ENCODE measurements at places on chromosomes 4 and X.

DNA sequence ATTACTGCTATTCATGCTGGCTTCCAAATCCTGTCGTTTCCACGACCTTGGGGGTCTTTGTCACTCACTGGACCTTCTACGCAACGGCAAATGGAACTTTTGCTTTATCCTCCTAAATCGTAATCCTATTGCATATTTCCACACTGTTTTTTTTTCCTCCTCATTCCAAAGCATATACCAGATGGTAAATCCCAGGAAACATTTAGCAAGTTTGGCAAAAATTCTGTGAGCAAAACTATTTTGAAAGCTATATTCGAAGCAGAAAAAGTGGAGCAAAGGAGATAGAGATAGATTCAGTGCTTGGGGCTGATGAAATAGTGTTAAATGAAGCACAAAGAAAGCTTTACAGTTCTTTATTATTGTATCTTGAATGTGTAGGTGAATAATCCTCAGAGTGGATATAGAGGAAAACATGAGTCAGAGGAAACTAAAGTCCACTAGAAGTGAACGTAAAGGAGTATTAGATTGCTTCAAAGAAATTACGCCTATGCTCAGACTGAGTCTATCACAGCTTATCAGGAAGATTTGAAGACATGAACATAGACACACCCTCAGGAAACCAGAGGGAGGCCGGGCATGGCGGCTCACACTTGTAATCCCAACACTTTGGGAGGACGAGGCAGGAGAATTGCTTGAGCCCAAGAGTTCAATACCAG, 50.2 kb upstream of the FAM9A start:
- no peak for DNase-seq

DNA sequence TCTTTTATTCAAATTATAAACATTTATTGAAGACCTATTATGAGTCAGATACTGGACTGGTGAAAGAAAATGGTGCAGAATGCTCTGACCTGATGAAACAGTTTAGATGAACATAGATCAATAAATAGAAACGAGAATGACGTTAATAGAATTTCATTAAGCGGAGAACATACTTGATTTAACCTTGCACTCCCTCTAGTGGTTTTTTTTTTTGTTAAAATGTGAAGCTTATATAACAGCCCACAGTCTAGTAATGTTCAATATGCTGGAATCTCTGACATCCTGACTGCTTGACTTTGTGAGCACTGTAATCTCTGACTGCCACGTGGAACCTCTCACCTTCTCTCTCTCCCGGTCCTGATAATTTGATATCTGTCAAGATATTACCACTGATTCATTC, 32.3 kb downstream of the HDAC8 start:
- peak; percentile 0 for DNase-seq

DNA sequence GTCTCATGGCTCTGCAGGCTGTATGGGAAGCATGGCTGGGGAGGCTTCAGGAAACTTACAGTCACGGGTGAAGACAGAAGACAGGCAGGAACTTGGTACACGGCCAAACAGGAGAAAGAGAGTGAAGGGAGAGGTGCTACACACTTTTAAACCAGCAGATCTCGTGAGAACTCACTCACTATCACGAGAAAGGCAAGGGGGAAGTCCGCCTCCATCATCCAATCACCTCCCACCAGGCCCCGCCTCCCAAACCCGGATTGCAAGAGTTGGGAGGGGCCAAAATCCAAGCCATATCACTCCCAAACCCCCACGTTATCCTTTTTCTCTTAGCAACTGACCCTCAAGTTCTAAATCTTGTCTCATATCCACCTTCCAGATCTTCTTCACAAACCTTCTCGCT, 1710.5 kb upstream of the TENM3 start:
- no peak for DNase-seq

- no peak for DNase-seq
These were observed 49.5 kb downstream of the HS6ST2 start for GRCh38 chrX:132908891-132909290.

DNA sequence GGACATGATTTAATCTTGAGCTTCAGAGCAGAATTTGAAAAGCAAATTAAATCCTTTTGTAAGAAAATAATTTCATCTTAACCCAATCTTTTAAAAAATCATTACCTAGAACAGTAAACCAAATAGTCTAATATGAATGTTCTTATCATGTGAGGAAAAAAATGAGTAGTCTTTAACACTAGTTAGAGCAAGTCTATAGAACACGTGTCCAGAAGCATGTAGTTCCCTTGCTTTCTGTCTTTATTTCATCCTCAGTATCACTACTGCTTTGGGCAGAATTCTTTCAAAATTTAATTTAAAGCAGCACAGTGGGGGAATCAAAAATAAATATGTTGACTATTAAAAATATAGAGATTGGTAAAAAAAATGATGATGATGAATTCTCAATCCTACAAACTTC, 2.1 kb downstream of the RBM47 start:
- no peak for DNase-seq

DNA sequence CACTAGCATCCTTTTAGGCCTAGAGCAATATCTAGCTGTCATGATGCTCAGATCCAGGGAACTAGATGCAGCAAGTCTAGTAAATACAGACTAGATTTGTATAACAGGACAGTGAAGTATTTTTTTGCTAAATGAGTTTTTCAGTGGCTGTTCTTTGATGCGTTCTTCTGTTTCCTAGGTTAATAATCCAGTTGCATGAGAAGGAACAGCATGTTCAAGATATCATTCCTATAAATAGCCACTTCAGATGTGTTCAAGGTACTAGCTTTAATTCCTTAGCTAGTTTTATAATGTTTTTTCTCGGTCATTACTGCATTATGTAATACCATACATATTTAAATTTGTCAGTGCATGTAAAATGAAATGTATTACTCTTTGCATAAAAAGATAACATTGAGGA, 4.7 kb downstream of the OCRL start:
- no peak for DNase-seq

- peak; percentile 77 for DNase-seq
These were observed 404.6 kb downstream of the PRDM5 start for GRCh38 chr4:120517966-120518365.

DNA sequence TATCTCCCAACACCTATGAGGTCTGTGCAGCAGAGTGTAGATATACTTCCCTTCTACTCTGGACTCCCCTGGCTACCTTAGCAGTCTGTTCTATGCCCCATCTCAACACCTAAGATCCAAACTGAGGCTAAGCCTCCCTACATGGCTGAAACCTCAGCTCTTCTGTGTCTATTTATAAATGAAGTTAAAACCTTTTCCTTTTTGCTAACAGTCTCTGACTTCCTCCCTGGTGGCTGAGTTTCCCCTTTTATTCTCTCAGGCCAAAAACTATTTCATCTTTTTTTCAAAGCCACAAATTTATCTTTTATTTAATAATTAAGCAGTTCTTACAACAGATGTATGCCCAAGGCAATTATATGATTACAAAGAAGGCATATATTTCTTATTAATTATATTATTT, 111.8 kb upstream of the STIM2 start:
- no peak for DNase-seq

DNA sequence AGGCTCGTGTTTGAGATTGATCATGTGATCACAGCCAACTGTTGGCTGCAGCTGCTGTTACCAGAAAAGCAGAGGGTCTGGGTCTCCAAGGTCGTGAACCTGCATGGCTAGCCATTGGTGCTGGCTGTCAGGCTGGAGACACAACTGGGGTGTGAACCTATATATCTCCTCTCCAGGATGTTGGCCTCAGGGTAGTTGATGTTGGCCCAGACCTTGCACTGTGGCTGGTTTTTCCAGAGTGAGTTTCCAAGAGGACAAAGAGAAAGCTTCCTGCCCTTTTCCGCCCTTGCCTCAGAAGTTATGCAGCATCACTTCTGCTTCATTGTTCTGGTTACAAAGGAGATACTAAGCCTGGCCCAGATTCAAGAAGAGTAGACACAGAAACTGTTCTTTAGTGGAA, 607.8 kb upstream of the HS3ST1 start:
- no peak for DNase-seq

GRCh38 chr4:16764622-16765021, 133.8 kb downstream of the LDB2 start:
- no peak for DNase-seq

DNA sequence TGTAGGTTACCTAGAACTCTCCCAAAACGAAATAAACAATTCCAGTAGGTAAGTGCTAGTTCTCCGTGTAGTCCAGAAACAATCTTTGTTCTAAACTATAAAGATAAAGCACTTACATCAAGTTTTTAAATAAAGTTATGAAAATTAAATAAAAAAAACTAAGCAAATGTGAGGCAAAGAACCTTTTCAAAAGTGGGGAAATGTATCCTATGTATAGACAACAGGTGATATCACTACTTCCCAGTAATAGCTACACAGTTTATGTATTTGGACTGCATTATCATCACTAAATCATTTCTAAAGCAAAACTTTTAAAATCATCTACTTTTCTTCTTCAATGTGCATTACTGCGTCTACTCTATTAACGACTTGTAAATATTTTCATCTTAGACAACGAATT, 2.0 kb downstream of the YTHDC1 start:
- no peak for DNase-seq

DNA sequence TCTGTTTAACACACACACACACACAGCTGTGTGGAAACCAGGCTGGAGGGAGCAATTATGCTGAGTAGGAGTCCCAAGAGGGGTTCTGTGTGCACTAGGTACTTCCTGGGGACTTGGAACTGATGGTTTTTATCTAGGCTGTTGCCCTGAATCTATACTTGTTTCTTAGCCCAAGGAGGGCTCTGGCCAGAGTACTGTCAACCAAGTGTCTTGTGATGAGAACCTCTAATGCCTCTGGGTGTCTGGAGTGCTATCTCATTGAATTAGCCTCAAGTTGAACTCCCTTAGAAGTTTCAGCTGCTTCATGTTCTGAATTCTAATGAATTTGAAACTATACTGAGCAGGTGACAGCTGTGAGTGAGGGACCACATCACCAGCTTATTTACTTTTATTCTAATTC, 16.6 kb downstream of the ARHGAP24 start:
- no peak for DNase-seq

DNA sequence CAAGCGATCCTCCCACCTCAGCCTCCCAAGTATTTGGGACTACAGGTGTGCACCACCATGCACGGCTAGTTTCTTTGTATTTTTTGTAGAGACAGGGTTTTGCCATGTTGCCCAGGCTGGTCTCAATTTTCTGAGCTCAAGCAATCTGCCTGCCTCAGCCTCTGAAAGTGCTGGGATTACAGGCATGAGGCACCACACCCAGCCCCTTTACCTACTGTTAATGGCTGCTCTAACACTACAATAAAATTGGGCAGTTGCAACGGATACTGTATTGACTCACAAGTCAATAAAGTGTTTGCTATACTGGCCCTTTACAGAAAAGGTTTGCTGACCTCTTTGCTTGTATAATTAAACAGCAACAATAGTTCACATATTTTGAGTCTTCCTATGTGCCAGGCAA, 41.5 kb downstream of the TRIM2 start:
- no peak for DNase-seq

DNA sequence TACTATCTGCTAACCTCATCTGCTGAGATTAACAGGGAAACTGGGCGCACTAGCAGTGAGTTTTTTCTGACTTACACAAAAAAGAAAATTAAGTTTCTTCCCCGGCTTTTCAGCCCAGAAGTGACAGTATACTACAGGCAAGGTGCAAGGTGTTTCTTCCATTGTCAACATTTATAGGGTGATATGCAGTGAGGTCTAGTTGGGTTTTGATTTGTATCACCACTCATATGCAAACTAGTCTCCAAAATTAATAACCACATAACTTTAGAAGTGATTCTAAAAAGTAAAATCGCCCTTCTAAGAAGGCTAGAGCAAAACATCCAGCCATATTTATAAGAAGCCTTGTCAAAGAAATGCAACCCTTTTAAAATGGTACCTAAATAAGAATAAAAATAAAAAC, 640.1 kb downstream of the ARAP2 start:
- no peak for DNase-seq

- DNase-seq, result no peak
These were observed 39.4 kb upstream of the RHOH start for GRCh38 chr4:40157436-40157835.

Measured in HFFc6 (cell line).